PC-3 (cell line): ENCODE measurements at places on chromosomes 13 and 19. TPM values are rescaled to one million over a fixed set of nuclear protein-coding genes. Genes with fewer than 3 reads are reported as not detected.

DNA sequence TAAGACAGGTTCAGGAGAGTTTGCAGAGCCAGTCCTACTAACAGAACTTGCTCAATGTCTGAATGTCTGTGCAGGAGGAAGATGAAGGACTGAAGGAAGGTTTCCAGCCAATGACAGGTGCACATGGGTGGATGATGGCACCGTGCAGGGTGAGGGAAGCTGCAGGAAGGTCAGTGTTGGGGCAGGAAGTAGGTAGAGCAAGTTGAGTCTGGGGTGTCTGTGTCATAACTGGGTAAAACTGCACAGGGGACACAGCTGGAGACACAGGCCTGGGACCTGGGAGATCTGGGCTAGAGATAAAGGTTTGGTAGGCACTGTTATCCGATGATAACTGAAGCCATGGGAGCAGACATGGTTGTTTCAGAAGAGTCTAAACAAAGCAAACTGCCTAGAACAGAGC, 116.9 kb downstream of the USP12 start:
- no peak for DNase-seq
- H3K27me3 ChIP-seq = no peaks in the 10 kb centered on the region
- H3K27ac ChIP-seq = peak overlapping the region; percentile 91
- no peak overlapping the region for H3K4me3 ChIP-seq

DNA sequence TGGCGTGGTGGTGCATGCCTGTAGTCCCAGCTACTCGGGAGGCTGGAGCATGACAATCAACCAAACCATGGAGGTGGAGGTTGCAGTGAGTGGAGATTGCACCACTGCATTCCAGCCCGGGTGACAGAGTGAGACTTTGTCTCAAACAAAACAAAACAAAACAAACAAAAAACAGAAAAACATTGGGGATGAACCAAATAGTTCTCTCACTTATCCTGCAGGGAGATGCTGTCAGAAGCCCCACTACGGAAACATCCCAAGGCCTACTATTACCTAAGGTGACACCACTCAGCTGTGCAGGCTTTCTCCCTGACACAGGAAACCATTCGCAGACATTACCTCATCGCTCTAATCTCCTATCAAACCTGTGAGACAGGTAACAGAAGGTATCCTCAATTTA, 113.5 kb downstream of the FOXO1 start:
- H3K27ac ChIP-seq = no peak overlapping the region
- no peak for DNase-seq
- no peaks in the 10 kb centered on the region for H3K36me3 ChIP-seq
- no peak overlapping the region for H3K4me3 ChIP-seq
- no peaks in the 10 kb centered on the region for H3K27me3 ChIP-seq
- H3K4me1 ChIP-seq = no peaks in the 10 kb centered on the region

Gene C3
- total RNA-seq = 13.3 and 16.9 TPM in 2 replicates

DNA sequence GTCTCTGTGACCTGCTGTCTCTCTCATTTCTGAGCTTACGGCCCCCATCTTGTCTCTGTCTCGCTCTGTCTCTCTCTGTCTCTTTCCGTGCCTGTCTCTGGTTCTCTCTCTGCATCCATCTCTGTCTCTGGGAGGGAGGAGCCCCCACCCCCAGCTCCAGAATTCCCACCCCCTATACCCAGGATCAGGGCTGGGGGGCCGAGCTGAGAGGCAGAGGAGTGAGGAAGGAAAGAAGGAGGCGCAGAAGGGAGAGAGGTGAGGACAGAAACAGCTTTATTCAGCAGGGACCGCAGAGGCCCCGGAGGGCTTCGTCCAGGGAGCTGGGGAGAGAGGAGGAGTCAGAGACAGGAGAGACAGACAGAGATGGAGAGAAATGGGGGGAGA, 14.0 kb downstream of the JOSD2 start:
- no peaks in the 10 kb centered on the region for H3K4me1 ChIP-seq
- H3K27ac ChIP-seq = no peak overlapping the region
- H3K36me3 ChIP-seq = no peaks in the 10 kb centered on the region
- DNase-seq = no peak

Gene SIGLEC10
- not detected in 2 replicates for total RNA-seq

GRCh38 chr19:38669552-38669951, 22.1 kb downstream of the ACTN4 start:
- no peak overlapping the region for H3K4me3 ChIP-seq
- DNase-seq = no peak
- peaks cover 36% of the 10 kb centered on the region for H3K36me3 ChIP-seq
- H3K4me1 ChIP-seq = peaks cover 49% of the 10 kb centered on the region

GRCh38 chr13:84994582-84994981, 804.6 kb downstream of the SLITRK6 start:
- H3K27ac ChIP-seq = no peak overlapping the region
- peaks cover 7% of the 10 kb centered on the region for H3K4me1 ChIP-seq
- peak; percentile 67 for DNase-seq
- H3K4me3 ChIP-seq = no peak overlapping the region
- no peaks in the 10 kb centered on the region for H3K27me3 ChIP-seq
- no peaks in the 10 kb centered on the region for H3K36me3 ChIP-seq

- H3K36me3 ChIP-seq = no peaks in the 10 kb centered on the region
- H3K4me3 ChIP-seq = no peak overlapping the region
- peaks cover 52% of the 10 kb centered on the region for H3K27me3 ChIP-seq
- H3K27ac ChIP-seq = no peak overlapping the region
- no peak for DNase-seq
Observed at GRCh38 chr19:54551293-54551692, 22.3 kb upstream of the LILRA2 start.

- H3K4me1 ChIP-seq = peaks cover 4% of the 10 kb centered on the region
- H3K36me3 ChIP-seq = no peaks in the 10 kb centered on the region
- DNase-seq = no peak
- H3K27me3 ChIP-seq = no peaks in the 10 kb centered on the region
Observed at GRCh38 chr13:90680826-90681225, 666.7 kb upstream of the MIR17HG start.

DNA sequence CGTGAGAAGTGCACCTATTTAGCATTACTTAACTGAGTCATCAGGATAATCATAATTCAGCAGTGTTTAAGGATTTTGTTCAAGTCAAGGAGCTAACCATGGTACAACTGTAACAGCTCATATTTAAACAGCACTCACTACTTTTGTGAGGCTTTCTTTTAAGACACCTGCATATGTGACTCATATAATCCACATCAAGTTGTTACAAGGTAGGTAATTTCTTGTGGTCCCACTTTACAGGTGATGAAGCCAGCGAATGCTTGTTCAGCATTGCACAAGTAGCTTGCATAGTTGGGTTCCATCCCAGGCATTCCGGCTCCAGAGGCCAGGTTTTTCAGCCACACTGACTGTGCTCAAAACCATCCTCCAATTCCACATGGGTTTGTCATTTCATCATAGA, 569.2 kb downstream of the MYO16 start:
- no peaks in the 10 kb centered on the region for H3K4me1 ChIP-seq
- no peak overlapping the region for H3K4me3 ChIP-seq
- H3K27me3 ChIP-seq = no peaks in the 10 kb centered on the region
